GM18507 (cell line): ENCODE measurements at places on chromosomes 6 and 20.
A peak's percentile ranks its signal among the peaks of the same experiment; 100 is the strongest.

DNA sequence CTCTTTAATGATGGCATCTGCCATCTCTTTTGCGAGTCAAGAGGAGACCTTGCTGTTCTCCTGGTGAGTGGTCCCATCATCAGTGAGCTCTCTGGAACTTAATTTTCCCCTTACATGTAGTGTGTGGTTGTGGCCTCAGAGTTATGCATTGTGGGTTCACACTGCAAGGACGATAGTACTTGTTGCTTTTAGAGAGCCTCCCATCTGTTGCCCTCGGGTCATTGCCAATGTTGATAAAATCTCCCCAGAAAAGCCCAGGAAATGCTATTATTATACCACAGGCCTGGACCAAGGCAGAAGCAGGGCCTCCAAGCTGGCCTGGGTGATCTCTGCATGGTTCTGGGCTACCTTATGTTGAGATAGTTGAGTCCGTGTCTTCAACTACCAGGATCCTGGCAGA lies 241.6 kb downstream of the BMP7 start:
- no peak for DNase-seq

DNA sequence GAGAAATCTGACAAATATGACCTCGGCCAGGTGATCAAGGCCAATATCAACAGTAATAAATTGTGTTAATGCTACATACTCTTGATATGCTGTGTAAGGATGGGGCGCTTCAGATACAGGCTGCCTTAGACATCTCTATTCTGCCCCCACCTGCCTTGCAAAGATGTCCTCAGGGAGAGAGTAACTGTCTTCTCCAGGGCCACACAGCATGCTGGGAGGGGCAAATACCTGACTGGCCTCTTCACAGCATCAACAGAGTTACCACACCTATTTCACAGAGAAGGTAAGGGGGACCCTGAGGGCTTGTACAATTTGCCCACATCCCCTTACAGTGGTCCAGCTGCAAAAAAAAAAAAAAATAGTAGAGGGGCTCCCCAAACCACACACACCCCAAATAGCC lies 17.2 kb upstream of the KIAA1755 start:
- DNase-seq = no peak

GRCh38 chr6:90202156-90202555 lies 94.5 kb downstream of the BACH2 start:
- DNase-seq = no peak

DNA sequence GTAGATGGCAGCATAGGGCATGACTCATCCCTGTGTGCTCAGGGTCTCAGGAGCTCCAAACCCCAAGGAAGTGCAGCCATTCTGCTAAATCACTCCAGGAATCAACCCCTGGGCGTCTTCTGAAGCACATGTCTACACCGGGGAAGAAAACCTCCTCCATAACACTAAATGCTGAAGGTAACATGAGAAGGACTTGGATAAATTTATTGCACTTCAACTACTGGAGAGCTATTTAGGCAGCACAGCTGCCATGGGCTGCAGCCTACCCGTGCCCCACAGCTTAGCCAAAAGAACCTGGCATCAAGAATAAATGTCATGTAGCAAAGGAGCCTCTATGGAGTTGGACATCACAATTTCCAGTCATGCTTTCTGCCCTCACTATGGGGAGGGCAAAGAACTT lies 152.4 kb upstream of the PROKR2 start:
- DNase-seq = no peak

DNA sequence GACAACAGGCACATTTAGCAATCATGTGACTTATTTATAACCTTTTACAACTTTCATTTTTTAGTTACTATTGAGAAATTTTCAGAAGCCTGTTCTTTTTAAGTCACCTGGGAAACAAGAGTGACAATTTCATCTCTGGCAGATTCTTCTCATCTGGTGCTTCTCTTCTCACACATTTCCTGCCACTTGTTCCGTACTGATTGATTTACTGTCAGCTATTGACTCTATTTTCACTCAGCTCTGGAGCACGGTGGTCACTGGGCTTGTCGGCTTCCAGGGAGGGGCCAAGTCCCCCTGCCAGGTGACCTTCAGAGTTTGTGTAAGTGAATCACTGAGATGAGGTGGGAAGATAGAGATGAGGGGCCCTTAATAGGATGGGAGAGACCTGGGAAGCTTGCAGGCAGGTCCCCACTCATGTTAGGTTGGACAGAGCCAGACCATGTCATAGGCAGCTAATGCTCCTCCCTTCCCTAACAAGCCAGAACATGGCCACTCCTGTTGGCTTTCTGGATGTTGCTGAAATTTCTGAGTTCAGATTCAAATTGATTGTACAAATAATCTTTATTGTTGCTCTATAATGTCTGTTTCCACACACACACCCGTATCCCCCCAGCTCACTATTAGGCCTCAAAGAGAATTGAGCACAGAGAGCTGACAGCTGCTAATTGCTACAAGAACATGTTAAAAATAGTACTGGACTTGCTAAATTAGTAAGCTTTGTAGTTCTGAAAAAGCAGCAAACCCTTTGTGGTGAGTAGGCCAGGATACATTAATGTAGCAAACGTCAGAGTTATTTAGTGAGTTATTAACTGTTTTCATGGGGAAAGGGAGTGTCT lies 13.3 kb downstream of the DUSP22 start:
- peak; percentile 86 for DNase-seq

DNA sequence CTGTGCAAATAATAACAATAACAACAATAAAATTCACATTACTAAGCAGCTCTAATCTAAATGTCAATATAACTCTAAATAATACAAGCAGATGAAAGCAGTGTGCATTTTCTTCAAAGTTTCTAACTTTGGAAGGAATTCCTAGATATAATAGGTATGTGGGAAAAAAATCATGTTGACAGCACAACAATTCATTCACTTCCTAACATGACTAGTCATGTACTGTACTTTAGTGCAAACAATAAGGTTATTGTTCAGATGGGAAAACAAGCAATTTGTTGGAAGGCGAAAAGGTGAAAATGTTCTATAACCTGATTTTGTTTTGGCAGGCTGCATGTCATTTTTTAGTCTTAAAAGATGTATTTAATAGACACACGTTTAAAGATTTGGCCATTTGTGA lies 484.3 kb upstream of the JAG1 start:
- DNase-seq = no peak

GRCh38 chr6:39295611-39296011 lies 18.6 kb downstream of the KCNK17 start:
- no peak for DNase-seq

- DNase-seq = no peak
Observed at GRCh38 chr20:63822276-63822696, 8.8 kb downstream of the ZBTB46 start.

DNA sequence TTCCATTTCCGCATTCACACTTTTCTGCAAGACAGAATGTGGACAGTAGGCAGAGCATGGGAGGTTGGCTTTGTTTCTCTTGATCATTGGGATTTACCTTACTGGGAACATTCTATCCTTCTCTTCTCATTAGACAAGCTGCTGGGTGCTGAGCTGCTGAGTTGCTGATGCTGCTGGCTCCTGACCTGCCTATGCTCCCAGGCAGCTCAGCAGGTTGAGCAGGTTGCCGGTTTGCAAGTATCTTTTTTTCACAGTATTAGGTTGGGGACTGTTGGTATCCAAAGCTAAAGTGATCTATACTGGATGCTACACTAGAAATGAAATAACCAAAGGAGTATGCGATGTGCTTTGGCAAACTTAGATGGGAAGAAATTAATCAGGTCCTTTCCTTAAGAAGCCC lies 23.7 kb upstream of the ADGRF4 start:
- no peak for DNase-seq

- no peak for DNase-seq
Observed at GRCh38 chr6:135105299-135105698, 50.7 kb upstream of the HBS1L start.

GRCh38 chr20:50027611-50028105 lies 44.9 kb downstream of the SNAI1 start:
- DNase-seq = no peak

GRCh38 chr6:56683882-56684281 lies 41.2 kb upstream of the DST start:
- no peak for DNase-seq
